H7 (cell line): ENCODE measurements at places on chromosomes 12 and 14.

DNA sequence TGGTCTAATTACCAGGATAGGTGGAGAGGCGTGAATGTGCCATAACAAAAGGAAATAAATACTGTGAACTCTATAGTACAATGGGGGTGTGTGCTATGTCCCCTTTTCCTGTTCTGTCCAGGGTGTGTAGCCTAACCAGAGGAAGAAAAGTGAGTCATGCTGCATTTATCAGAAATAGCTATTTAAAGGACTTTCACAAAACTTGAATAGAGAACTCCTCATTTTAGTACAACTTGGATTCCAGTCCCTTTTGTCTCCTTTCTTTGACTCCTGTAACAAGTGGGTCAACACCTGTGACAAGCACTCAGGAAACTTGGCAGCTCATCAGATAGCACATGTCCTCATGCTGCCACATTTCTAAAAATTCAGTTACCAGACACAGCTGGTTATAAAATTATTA, 123.4 kb downstream of the CCDC91 start:
- DNase-seq, result no peak

DNA sequence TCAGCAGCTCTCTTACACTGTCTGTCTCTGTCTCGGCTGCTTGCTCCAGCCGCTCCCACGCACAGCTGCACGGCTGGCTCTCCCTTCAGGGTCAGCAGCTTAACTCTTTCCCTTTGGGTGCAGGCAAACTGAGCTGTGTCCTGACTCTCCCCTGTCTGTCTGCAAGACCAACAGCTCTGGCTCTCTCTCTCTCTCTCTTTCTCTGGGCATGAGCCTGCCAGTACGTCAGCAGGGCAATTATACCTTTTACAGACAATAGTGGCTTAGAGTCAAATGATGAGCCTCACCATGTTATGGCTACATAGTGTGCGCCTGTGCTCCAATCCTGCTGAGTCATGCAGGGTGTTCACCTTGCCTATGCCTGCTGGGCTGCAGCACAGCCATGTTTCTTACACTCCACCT, 120.5 kb upstream of the DDHD1 start:
- no peak for DNase-seq

- no peak for DNase-seq
These were observed 54.5 kb downstream of the C12orf75 start for GRCh38 chr12:105384916-105385535.

DNA sequence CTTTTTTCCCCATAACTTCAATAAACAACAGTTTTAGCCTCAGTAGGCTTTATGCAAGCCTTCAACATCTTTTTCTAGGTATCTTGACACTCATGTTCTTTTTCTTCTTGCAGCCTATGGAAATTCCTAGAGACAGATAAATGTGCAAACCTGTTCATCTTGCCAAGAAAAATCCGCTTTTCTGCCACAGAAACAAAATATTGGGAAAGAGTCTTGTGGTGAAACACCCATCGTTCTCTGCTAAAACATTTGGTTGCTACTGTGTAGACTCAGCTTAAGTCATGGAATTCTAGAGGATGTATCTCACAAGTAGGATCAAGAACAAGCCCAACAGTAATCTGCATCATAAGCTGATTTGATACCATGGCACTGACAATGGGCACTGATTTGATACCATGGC, 295.9 kb downstream of the ZFP36L1 start:
- DNase-seq, result no peak

- no peak for DNase-seq
These were observed 97.1 kb upstream of the PRICKLE1 start for GRCh38 chr12:42686514-42687172.

DNA sequence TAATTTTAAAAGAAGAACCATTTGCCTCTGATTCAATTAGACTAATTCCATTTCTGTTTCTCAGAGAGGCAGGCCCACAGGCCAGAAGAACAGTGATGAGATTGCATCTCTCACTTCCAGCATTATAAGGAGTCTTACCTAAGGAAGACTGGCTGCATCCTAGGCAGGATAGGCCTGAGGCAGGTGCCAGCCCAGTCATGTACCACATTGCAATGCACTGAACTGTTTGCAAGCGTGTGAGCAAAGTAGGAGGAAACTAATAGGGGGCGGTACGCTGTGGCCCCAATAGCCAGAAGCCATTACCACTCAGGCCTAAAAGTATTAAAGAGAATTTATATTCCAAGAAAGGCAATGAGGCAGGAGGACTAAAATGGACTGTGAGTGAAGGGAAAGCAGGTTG, 12.1 kb upstream of the CNIH1 start:
- no peak for DNase-seq
